HFFc6 (cell line): ENCODE measurements at places on chromosomes 16 and 17.
A peak's percentile ranks its signal among the peaks of the same experiment; 100 is the strongest.

DNA sequence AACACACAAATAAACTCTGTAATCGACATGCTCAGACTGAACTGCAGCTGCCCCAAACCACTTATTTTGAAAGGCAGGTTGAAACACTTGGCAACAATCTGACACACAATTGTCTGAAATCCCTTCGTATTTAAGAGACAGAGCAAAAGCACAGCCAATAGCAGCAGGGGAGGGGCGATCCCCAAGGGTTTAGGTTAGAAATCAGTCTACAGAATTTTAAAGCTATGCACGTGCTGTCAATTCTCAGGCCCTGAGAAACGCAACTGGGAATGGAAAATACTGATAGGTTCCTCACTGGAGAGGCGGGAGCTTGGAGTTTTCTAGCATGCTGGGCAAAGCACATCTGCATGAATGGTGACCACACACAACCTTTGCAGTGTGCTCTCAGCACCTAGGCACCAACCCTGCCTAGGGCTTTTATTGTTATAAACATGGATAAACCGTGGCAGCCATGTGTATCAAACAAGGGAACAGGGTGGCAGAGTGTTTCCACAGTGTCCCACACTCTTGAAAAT lies 168.0 kb downstream of the AATF start:
- H3K27me3 ChIP-seq, result no peaks in the 10 kb centered on the region; the same call in 1 of the 2 replicates
- H3K27ac ChIP-seq, result no peak overlapping the region
- no peaks in the 10 kb centered on the region for H3K4me1 ChIP-seq
- peaks cover 9% of the 10 kb centered on the region for H3K36me3 ChIP-seq
- no peak for DNase-seq

DNA sequence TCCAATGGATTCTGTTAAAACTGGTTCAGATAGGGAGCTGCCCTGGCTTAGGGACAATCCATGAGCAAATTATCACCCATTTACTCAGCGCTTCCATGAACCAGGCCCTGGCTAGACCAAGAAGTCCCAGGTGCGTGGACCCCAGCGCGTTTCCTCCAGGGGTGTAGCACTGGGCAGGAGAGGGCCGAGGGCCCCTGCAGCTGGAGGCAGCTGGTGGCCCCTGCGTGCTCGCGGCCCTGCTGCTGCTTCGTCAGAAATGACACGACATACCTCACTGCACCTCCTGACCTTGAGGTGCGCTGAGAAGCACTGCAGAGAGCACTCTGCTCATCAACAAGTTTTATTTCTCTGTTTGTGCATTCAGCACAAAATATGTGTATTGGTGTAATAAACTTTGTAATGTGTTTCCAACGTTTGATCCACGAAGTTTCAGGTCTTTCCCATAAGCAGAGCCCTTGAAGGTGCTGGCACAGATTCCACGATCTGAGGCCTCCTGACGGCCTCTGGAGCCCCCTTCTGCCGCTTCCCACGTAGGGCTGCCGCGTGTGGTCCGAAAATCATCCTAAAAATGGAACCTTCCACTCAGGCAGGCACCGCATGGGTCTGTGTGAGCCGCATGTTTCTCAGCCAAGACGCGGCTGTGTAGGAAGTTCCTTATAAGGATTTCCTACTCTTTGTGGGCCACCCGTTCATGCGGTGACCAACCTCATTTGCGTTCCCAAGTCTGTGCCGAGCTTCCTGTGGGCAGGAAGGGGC lies 50.8 kb upstream of the ZCCHC14 start:
- no peak overlapping the region for H3K4me3 ChIP-seq
- H3K36me3 ChIP-seq, result peaks cover 5% of the 10 kb centered on the region
- DNase-seq, result no peak
- H3K27ac ChIP-seq, result no peak overlapping the region
- peaks cover 41% of the 10 kb centered on the region for H3K27me3 ChIP-seq

GRCh38 chr17:42294469-42295398 lies 6.4 kb downstream of the STAT5A start:
- H3K27me3 ChIP-seq, result peaks cover 19% of the 10 kb centered on the region
- H3K4me3 ChIP-seq, result peak overlapping the region; percentile 33; the same call in 1 of the 2 replicates
- H3K4me1 ChIP-seq, result peaks cover 5% of the 10 kb centered on the region; the same call in 1 of the 2 replicates

DNA sequence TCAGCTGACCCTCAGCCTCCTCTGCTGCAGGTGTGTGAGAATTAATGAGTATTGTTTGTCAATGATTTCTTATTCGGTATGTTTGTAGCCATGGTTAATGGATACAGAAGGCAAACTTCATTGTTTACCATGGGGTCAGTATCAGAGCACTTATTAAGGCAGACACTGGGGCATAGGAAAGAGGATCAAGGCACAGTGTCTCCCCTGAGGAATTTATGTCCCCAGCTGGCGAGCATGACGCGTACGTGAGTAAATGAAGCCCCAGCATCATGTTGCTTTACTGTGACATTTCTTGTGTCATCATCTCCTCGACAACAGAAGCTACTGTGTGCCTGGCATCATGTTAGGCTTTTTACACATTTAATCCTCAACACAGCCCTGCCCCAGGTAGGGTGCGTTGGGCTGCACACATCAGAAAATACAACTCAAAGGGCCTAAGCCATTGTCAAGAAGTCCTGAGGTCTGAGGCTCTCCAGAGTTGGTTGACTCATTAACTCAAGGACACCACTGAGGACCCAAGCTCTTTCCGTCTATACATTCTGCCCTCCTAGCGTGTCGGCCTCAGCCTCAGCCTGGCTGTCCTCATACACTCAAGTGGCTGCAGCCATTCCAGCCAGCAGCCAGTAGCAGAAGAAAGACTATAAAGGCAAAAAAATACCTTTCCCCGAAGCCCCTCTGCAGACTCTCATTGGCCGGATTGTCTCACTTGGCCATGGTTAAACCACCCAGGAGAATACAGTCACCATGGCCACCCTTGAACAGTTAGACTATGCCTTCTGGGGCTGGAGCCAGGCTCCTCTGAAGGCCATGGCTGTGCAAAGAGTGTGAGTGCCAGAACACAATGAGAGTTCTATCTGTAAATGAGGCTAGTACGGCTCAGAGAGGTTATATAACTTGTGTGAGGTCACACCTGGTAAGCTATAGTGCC lies 13.9 kb upstream of the ZCCHC14 start:
- H3K4me1 ChIP-seq, result no peaks in the 10 kb centered on the region
- no peak overlapping the region for H3K4me3 ChIP-seq

DNA sequence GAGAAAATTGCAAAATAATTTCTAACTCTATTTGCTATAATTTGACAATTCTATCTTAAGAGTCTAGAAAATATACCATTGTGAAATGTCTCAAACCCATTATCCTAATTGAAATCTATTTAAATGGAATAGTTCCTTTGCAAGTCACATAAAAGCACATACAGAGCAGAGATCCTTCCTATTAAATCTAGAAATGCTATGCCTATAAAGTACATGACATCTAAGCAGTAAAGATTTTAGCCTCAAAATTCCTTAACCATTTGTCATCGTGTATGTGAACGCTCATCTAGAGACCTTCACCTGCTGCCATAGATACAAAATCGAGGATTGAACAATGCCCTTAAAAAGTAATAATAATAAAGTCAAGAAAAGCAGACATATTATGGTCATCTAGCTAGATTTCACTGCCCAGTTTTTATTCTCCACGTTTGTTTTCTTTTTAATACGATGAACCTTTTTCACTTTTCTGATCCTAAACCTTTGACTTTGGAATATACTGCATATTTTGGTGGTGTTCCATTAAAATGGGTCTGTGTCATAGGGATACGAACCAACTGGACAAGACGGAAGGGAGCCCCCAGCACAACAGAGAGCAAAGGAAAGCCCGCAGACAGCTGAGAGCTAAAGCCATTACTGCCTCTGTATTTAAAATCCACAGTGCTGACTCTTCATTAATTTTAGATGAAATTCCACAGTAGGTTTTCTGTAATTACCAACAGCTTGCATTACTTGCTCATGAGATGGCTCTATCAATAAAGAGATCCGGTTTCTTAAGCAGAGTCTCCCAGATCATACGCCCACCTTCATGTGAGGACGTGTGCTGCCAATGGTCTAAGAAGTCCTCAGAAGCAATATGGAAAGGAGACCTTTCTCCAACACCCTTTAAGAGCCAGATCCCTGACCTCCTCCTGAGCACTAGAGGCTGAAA lies 17.6 kb downstream of the TEX2 start:
- peak overlapping the region; percentile 23; the same call in 1 of the 2 replicates for H3K4me3 ChIP-seq
- H3K4me1 ChIP-seq, result peaks cover 51% of the 10 kb centered on the region
- H3K36me3 ChIP-seq, result no peaks in the 10 kb centered on the region
- peaks cover 2% of the 10 kb centered on the region for H3K27me3 ChIP-seq

DNA sequence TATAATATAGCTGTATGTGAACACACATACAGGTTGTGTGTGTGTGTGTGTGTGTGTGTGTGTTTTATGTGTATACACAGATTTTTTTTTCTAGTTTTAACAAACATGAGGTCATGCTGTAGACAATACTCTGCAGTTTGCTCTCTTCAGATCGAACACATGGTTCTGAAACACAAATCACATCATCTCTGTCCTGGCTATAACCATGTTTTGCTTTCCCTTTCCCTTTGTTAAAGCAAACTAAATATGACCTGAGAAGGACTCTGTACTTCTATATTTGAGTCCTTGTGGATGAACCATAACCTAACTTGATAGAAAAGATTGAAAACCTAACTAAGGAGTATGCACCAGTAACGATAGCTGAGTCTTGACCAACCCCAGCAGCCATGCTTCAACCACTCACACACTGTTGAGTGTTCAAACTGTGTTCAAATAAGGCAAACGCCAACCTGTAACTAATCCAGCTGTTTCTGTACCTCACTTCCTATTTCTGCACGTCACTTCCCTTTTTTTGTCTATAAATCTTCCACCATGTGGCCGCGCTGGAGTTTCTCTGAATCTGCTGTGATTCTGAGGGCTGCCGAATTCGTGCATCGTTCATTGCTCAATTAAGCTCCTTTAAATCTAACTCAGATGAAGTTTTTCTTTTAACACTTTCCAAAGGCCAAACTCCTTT lies 303.8 kb downstream of the HS3ST3B1 start:
- no peaks in the 10 kb centered on the region for H3K36me3 ChIP-seq
- H3K27ac ChIP-seq, result no peak overlapping the region
- no peak overlapping the region; the same call in 1 of the 2 replicates for H3K4me3 ChIP-seq
- DNase-seq, result no peak

DNA sequence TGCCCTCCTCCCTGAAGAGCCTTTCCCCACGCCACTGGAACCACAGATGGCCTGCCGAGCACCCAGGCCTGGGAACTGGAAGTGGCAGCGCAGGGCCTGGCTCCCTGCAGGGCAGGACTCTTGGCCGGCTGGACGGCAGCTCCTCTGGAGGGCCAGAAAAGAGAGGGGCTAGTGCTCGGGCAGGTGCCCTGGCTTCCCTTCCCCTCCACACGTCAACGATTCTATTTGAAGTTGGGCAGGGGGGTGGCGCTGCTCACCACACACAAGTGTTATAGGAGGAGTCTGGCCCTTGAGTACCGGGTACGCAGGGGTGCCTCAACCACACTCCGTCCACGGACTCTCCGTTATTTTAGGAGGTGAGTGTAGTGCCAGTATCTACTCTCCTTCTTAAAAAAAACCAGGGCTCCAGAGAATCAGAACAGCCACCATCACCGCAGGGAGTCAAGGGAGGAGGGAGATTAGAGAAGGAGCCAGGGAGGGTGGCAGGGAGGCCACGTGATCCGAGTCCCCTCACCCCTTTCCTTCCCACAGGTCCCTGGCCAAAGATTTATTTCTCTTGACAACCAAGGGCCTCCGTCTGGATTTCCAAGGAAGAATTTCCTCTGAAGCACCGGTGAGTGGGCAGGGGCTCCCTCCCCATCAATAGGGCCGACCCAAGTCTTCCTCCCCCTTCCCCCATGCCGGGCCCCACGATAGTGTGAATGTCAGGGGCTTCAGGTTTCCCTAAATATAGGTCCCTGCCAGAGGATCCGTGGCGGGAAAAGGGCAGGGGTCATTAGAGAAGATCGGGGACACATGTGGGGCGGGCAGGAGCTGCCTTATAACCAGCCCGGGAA lies 1.4 kb upstream of the ALDOA start:
- peak overlapping the region; percentile 93 for H3K4me3 ChIP-seq
- H3K27ac ChIP-seq, result peak overlapping the region; percentile 97
- H3K27me3 ChIP-seq, result peaks cover 11% of the 10 kb centered on the region; the same call in 1 of the 2 replicates
- DNase-seq, result no peak
- H3K36me3 ChIP-seq, result peaks cover 31% of the 10 kb centered on the region
- peaks cover 36% of the 10 kb centered on the region for H3K4me1 ChIP-seq

GRCh38 chr17:40525294-40525693 lies 23.9 kb upstream of the TNS4 start:
- no peaks in the 10 kb centered on the region; the same call in 1 of the 2 replicates for H3K27me3 ChIP-seq
- H3K4me3 ChIP-seq, result no peak overlapping the region
- peaks cover 30% of the 10 kb centered on the region for H3K4me1 ChIP-seq
- no peak overlapping the region for H3K27ac ChIP-seq
- H3K36me3 ChIP-seq, result peaks cover 22% of the 10 kb centered on the region

- no peaks in the 10 kb centered on the region for H3K27me3 ChIP-seq
- H3K27ac ChIP-seq, result no peak overlapping the region
- H3K36me3 ChIP-seq, result no peaks in the 10 kb centered on the region
Observed at GRCh38 chr17:35073991-35074627, 10.6 kb upstream of the RFFL start.

DNA sequence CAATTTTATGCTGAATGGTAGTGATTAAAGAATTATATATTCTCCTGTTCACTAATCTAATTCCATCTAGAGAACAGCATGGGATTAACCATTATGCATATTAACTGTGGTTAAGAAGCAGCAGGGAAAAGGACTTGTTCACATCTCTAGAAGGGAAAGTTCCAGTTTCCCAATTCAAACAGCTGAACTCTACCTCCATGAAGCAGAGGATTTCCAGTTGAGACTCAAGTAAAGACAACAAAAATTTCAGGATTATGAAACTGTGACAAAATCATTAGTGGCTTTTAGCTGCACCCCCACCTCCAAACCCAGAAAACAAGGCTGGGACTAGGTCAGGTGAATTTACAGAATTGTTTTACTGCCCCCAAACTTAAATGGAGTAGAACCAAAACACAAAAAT lies 73.6 kb downstream of the USP32 start:
- no peak overlapping the region for H3K4me3 ChIP-seq
- no peaks in the 10 kb centered on the region for H3K27me3 ChIP-seq
- no peak for DNase-seq

DNA sequence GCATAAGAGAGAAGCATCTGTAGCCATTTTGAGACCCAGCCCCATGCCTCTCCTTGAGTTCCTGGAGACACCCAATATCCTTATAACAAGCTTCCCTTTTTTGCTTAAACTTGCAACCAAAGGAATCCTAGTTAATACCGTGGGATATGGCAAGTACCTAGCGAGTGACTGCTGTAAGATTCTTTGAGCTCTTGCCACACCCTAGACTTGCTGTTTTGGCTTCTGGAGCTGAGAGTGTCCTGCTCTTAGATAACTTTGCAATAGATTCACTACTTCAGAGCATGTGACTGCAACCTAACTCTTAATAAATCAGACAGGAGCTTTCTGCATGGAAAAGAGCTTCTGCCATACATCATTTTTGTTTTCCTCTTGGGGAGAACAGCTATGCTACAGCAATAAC lies 58.3 kb downstream of the AKAP1 start:
- H3K27me3 ChIP-seq, result peaks cover 32% of the 10 kb centered on the region
- no peak overlapping the region for H3K4me3 ChIP-seq
- no peak for DNase-seq
- no peaks in the 10 kb centered on the region for H3K36me3 ChIP-seq

DNA sequence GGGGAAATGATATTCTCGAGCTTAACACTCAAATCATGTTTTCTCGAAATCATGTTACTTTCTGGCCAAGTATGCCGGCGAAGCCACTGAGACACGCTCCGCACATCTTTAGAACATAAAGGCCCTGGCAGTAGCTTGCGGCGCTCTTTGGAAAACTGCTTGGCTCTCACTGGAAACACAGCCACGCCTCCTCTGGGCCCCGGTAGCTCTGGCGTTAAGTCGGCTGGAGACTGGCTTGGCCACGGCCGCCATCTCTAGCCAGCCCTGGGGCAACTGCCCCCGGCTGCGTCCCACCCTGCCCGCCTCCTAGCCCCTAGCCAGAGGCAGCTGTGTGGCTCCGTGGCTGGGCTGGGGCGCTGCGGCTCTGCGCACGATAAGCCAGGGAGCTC lies 9.2 kb upstream of the BAIAP2 start:
- H3K4me1 ChIP-seq, result peaks cover 8% of the 10 kb centered on the region
- DNase-seq, result no peak
- H3K27ac ChIP-seq, result no peak overlapping the region
- H3K36me3 ChIP-seq, result no peaks in the 10 kb centered on the region
